Right lobe of liver (tissue), 6 donors: ENCODE measurements at places on chromosomes 4 and X. TPM values are rescaled to one million over a fixed set of nuclear protein-coding genes. Genes with fewer than 3 reads are reported as not detected.

DNA sequence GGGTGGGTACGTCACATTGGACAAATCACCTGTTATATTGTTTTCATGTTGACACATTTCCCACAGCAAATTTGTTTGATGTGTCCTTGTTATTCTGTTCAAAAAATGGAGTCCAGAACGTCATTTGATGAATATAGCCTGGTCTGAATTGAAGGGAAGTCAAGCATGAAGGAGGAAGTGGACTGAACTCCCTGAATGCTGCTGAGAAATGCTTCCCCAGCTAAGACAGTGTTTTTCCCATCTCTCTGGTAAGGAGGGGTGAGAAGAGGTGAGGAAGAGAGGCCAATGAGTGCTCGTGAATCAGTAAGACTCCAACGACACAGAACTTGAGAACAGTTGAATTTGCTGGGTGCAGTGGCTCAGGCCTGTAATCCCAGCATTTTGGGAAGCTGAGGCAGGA, 127.4 kb downstream of the RBM47 start:
- no peak for DNase-seq

DNA sequence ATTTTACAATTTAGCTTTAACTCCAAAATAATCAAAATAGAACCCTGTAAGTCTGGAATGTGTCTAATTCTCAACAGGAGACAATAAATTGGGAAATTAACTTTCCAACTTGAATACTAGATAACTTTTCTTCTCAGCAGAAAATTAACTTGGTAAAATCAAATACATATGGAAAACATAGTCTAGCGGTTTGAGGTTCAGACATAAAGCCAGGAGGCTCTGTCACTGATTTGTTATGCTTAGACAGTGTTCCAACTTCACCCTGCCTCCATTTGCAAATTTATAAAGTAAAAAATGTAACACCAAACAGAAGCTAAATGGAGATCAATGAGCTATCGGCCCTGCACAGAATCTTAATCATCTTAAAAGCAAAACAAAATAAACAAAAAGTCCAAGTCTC, 46.3 kb downstream of the TBCK start:
- no peak for DNase-seq

GRCh38 chr4:183909801-183910200, 4.7 kb downstream of the STOX2 start:
- no peak for DNase-seq

- no peak for DNase-seq
These were observed 1087.8 kb downstream of the C4orf33 start for GRCh38 chr4:130183766-130184165.

- DNase-seq: no peak
These were observed 28.0 kb upstream of the RBM41 start for GRCh38 chrX:107146670-107147069.

- DNase-seq: no peak
These were observed 30.4 kb downstream of the ADH7 start for GRCh38 chr4:99404595-99405287.

DNA sequence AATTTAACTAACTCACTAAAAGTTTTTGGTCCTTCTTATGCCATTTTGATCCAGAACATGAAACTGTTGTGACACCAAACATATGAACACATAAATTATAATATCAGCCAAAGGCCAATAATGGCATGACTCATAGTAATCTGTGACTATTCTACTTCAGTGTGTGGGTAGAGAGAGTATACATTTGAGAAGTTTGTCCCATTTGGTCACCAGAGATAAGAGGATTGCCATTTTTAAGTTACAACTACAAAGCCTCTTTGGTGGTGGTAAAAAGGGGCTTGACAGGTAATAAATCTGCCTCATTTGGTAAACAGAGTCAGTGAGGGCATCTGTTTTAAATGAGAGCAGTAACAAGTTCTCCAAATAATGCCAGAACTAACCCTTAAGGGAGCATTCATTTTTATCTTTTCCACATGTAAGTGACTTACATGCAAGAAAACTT, 117.9 kb downstream of the TBC1D19 start:
- DNase-seq: no peak

- DNase-seq: no peak
These were observed 8.5 kb downstream of the COL25A1 start for GRCh38 chr4:109294006-109294405.

Gene MAGEC2
- total RNA-seq: not detected

Gene MMRN1
- total RNA-seq: 19.0 TPM

DNA sequence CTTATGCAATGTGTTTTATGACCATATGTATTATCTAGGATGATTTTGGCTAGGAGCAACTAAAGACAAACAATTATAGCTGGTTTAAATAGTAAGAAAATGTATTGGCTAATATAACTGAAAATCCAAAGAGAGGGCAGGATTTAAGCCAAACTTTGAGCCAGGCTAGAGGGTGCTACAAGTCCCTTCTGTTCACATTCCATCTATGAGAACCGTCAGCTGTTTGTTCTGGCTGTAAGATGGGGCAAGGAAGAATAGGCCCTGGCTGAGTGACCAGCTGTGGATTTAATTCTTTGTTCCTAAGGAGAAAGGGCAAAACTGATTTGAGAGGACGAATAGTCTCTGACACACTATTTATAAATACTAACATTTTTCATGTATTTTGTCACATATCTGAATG, 79.2 kb upstream of the UGT8 start:
- no peak for DNase-seq
